ENCODE measurements at places on chromosomes 16 and 17.

GRCh38 chr16:86821895-86822294 is 243.5 kb downstream of the FOXL1 start:
- no peak for DNase-seq

DNA sequence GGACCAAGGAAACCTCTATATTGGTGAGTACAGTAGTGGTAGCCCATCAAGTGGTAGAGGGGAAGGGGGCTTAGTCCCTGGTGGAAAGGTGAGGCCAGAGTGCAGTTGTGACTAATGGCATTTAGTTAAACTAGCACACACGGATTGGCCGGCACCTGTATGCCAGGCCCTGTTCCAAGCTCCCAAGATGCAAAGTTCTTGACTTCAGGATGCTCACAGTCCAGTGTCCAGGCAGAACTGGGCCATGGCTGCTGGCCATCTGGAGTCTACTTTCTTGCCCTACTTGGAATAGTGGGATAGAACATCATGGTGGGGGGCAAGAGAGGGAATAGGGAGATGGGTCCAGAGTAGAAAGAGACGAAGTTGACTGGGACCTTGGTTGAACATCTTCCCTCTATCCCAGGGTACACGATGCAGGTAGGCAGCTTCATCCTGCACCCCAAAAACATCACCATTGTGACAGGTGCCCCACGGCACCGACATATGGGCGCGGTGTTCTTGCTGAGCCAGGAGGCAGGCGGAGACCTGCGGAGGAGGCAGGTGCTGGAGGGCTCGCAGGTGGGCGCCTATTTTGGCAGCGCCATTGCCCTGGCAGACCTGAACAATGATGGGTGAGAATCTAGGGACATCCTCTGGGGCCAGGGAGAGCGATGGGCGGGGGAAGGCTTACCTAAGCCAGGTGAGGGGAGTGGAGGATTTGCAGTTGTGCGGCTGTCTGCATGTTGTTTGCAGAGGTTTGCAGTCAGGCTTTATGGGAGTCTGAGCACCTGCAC is 15.2 kb downstream of the ITGA3 start:
- DNase-seq: no peak

DNA sequence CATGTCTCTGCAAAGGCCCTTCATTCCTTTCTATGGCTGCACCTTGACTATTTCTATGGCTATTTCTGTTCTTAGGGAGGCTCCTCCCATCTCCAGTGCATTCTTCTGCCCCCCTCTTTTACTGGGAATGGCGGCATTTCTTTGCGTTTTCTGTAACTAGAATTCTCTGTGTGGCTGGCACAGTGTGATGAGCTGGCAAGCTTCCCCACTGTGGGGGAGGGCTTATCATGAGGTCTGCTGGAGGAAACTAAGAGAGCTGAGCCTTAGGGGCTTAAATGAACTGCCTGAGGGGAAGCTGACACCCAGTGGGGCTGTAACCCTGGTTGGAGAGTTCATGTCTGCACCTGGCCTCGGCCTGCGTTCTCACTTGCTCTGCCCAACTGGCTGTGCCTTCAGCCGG is 1.5 kb upstream of the CARD14 start:
- no peak for DNase-seq

DNA sequence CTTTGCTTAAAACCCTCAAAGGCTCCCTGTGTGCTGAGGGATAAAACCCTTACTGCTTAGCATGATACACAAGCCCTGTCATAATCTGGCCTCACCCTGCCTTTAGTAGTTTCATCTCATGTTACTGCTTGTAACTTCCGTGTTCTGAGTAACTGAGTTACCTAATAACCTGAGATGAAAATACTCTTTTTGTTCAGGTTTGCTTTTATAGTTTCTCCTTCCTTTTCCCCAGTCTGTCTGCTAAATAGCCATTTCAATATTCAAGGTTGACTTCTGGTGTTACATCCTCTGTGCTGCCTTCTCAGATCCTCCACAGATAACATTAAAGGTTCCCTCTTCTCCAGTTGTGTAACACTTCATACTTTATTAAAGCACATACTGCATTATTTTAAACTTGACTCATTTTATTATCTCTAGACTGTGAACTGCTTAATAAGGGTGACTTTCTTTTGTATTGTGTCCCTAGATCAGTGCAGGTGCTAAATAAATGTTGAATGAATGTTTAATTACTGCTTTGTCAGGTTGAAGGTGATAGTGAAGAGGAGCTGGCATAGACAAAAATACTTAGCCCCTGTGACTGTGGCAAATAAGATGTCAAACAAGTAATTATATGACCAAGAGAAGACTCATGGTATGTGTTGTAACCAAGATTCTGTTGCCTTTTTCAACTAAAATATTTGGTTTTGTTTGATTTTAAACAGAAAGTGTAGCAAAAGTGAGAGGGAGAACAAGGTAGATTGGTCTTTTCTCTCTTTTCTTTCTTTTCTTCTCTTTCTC is 47.8 kb downstream of the NFAT5 start:
- DNase-seq: peak; percentile 47

- peak; percentile 96 for DNase-seq
Measured at GRCh38 chr17:30344283-30345088, 10.6 kb upstream of the TMIGD1 start.

GRCh38 chr16:81633147-81633619 is 145.9 kb upstream of the PLCG2 start:
- peak; percentile 70 for DNase-seq

- DNase-seq: peak; percentile 28
Measured at GRCh38 chr17:65078441-65079160, 22.1 kb upstream of the GNA13 start.

DNA sequence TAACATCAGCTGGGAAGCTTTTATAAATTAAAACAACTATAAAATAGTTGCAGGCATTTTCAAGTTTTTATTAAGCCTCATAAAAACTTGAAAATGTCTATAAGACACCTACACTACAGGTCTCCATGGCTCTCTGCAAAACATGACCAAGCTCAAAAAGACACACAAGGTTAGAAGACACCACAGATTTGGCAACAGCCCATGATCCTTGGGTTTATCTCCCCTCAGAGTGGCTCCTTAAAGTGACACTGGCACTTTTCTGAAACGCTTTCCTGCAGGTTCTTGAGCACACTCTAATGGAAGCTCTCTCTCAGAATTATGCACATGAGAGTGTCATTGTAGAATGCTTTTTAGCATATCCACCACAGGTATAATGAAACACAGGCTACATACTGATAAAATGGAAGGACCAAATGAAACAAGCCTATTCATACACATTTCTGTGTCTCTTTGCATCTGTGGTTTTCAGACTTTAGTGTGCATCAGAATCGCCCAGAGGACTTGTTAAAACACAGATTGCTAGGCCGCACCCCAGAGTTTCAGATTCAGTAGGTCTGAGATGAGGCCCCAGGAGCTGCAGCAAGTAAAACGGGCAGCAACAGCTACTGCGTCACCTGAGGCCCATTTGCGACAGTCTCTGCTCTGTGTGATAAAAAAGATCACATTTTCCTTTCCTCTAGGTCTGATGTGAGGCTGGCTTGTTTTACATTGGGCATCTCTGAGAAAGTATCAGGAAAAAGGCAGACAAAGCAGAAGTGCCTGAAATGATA is 75.0 kb upstream of the WSB1 start:
- no peak for DNase-seq

- no peak for DNase-seq
Measured at GRCh38 chr17:79113699-79114457, 39.3 kb downstream of the ENGASE start.

GRCh38 chr16:83187405-83187804 is 560.6 kb downstream of the CDH13 start:
- DNase-seq: peak; percentile 2

DNA sequence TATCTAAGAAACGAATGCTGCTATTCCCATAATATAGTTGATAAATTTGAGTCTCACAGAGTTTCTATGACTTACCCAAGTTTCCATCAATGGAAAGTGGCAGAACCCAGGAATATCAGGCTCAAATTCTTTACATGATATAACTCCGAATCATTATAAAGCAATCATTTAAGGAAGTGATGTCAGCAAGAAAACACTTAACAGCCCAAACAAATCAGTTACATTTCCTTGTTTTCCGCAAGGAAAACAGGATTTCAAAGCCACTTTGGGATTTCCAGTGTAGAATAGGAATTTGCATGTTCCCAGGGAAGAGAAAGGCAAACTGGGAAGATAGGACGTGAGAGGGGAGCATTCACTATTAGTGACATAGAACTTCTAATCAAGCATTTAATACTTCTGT is 311.4 kb upstream of the GOT2 start:
- DNase-seq: no peak

- DNase-seq: peak; percentile 62
Measured at GRCh38 chr16:81181013-81181720, 57.3 kb upstream of the BCO1 start.

All from DMS53 (cell line).